ENCODE measurements at places on chromosomes 4 and X. TPM values are rescaled to one million over a fixed set of nuclear protein-coding genes. Genes with fewer than 3 reads are reported as not detected.

The SMPX gene
- not detected for total RNA-seq

The PAGE2B gene
- total RNA-seq, result not detected

The NSUN7 gene
- 20.1 TPM for total RNA-seq

The POU3F4 gene
- total RNA-seq, result 0.53 TPM

The CHST7 gene
- total RNA-seq, result 1.1 TPM

The STPG2 gene
- 1.1 TPM for total RNA-seq

The G3BP2 gene
- total RNA-seq, result 157 TPM

The NLGN3 gene
- 5.9 TPM for total RNA-seq

The TBC1D1 gene
- total RNA-seq, result 138 TPM

The SLC25A43 gene
- total RNA-seq, result 4.9 TPM

The SSX3 gene
- not detected for total RNA-seq

The DOK7 gene
- not detected for total RNA-seq

The SPANXA1 gene
- not detected for total RNA-seq

The BMX gene
- total RNA-seq, result not detected

The LIN54 gene
- 19.6 TPM for total RNA-seq

The TKTL1 gene
- not detected for total RNA-seq

The FGA gene
- total RNA-seq, result 18.2 TPM

The HTR2C gene
- total RNA-seq, result 0.07 TPM

The MND1 gene
- 9.7 TPM for total RNA-seq

The PHEX gene
- total RNA-seq, result 0.71 TPM

The NDP gene
- not detected for total RNA-seq

The PAGE2 gene
- not detected for total RNA-seq

The ZDHHC15 gene
- 2.3 TPM for total RNA-seq

The AREG gene
- total RNA-seq, result 2.2 TPM

The TMEM271 gene
- not detected for total RNA-seq

The ZMAT1 gene
- total RNA-seq, result 12.7 TPM

The GRIA3 gene
- 2.8 TPM for total RNA-seq

The EXOC1L gene
- not detected for total RNA-seq

The CSAG3 gene
- not detected for total RNA-seq

The ADAD1 gene
- not detected for total RNA-seq

The NOCT gene
- total RNA-seq, result 32.2 TPM

The MID1 gene
- total RNA-seq, result 32.5 TPM

The ZFX gene
- 116 TPM for total RNA-seq

The GLOD5 gene
- total RNA-seq, result not detected

The ARAP2 gene
- 11.6 TPM for total RNA-seq

The ABLIM2 gene
- 7.5 TPM for total RNA-seq

The SATL1 gene
- 0.51 TPM for total RNA-seq

The PF4V1 gene
- not detected for total RNA-seq

The HMX1 gene
- total RNA-seq, result 0.87 TPM

The FIP1L1 gene
- total RNA-seq, result 84.2 TPM

The CXCL6 gene
- total RNA-seq, result 1.1 TPM

The SLAIN2 gene
- 54.5 TPM for total RNA-seq

The USP53 gene
- total RNA-seq, result 19.8 TPM

The SMIM31 gene
- total RNA-seq, result not detected

The DRD5 gene
- total RNA-seq, result 0.13 TPM

The PWWP3B gene
- 1.4 TPM for total RNA-seq
